ENCODE measurements at places on chromosomes 5 and 9.
A peak's percentile ranks its signal among the peaks of the same experiment; 100 is the strongest.

GRCh38 chr5:91219091-91219802, 163.9 kb downstream of the ARRDC3 start:
- no peak for DNase-seq

GRCh38 chr5:117454716-117455212, 880.1 kb upstream of the SEMA6A start:
- peak; percentile 59 for DNase-seq

DNA sequence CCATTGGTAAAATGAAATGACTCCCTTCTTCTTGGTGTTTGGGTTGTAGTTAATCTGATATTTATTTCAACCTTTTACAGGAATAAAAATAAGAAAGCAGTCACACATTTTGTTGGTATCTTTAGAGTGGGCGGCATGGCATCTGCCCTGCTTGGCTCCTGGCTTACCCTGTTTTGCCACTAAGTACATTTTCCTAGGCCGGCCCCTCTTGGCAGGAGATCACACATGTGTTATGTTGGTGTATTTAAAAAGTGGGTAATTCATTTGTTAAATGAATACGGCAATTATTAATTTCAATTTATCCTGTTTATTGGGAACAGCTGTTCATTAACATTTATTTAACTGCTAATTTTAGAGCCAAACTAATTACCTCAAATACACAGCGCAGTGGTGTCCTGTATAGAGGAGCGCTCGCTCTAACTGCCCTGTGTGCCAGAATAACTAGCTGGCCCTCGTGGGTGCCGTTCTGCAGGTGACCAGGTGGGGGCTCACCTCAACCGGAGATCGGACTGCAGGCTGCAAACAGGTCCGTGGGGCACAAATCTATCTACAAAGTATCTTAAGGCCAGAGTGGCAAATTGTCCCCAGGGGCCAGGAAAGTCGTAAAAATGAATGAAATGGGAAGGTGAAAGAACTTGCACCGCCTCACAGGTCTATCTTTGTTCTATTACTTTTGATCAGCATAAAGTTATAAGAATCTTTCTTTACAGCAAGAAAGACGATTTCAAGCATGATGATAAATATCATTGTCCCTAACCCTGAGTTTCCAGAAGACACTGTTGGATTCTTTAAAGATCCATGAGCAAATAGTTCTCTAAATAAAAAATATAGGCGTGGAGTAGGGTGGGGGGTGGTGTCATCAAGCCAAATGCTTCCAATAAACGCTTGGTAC, 26.2 kb upstream of the GPR151 start:
- DNase-seq, result peak; percentile 86

DNA sequence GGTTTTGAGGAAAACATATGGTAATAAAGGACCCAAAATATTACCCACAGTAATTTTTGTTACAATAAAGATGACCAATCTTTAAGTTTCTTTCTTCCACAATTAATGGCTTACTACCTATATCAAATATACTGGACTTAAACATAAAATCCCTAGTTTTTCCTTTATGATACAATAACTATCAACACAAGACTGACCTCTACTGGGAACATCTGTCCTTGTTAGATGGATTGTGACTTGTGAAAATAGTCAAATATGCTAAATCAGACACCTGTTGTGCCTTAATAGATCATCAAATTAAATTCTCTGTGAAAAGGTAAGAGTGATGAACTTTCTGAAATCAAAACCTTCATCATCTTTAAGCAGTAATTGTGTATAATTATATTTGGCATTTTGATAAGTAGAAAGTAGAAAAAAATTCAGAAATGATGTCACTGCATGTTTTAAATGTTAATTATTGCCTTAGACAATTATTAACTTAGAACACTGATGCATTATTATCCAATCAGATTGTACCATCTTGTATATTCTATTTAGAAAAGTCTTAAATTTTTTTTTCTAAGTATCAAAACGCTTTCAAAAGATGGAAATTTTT, 113.6 kb downstream of the DEPDC1B start:
- DNase-seq, result no peak

- DNase-seq, result no peak
Measured at GRCh38 chr5:66224274-66224673, 80.2 kb downstream of the SREK1 start.

All from ecto neural progenitor cell (in vitro differentiated cells).